ENCODE measurements at places on chromosomes 2 and 18.

DNA sequence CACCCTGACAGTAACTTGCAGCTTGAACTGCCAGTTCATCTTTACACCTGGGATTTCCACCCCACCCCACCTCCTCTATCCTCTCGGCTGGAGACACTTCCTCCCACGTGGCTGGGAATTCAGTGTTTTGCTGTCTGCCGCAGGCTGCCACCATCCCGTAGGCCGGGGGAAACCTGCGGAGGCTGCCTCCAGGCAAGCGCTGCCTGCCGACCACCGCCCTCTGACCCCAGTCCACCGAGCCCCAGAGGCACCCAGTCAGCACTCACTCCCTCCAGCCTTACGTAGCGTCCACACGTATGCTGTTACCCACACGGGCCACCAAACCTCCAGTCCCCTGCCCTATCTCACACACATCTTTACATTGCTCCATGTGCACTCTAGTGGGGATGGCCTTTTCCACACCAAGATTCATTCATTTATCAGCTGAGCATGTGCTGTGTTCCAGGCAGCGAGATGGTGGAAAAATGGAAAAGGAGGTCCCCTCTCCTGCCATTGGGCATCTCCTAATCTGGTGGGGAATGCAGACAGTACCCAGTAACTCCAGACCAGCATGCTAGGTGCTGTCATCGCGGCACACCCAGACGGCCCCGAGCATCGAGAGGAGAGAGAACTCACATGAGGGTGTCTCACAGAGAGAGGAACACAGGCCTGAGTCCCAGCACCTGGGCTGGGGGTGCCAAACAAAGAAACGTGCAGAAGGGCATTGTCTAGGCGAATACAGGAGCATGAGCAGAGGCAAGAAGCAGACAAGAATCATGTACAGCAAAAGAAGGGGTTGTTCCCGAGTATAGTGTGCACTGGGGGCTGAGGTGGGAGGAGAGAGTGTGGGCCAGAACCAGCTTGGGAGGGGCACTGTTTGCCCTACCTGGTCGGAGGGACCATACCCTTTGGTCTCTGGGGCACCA is 166.9 kb downstream of the SMAD7 start:
- DNase-seq = no peak

- no peak for DNase-seq
Observed at GRCh38 chr2:48016225-48017019, 110.1 kb upstream of the FBXO11 start.

- no peak for DNase-seq
Observed at GRCh38 chr2:22536133-22536532, 848.8 kb upstream of the KLHL29 start.

DNA sequence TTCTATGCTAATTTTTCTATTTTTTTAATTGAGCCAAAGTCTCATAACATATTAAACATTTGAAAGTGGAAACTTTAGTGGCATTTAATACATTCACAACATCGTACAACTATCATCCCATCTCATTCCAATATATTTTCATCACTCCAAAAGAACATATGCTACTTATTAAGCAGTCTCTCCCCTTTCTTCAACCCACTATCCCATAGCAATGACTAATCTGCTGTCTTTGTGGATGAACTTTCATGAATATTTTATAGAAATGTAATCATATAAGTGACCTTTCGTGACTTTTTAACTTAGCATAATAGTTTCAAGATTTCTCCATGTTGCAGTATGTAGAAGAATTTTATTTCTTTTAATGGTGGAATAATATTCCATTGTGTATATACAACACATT is 90.3 kb downstream of the CCDC178 start:
- no peak for DNase-seq

DNA sequence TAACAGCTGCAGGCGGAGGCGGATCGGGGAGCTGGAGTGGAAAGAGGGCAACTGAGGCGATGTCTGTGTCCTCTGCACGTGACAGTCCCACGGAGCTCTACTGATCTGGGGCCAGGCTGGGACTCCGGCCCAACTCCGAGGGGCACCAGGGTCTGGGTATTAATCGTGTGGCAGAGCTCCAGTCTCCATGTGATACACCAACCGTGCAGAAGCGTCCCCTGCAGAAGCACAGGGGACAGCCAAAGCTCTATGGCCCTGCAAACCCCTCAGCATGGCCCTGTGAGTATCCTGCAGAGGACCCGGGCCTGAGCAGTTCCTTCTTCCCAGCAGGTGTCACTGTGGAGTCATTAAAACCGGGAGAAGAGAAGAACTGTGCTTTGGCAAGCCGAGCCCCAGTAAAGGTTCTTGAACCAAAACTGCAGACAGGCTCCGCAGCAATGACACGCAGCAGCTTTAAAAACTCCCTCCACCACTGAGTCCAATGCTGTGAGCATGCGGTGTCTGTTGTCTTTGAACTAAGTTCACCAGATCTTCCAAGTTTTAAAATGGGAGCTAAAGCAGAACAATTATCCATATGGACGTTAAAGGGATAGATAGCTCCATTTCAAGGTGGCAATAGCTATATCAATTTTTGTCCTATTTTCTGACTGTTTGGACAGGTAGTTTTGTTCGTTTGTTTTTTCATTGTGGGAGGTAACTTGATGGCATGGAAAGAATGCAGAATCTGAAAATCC is 79.4 kb downstream of the TMEM182 start:
- peak; percentile 5 for DNase-seq

DNA sequence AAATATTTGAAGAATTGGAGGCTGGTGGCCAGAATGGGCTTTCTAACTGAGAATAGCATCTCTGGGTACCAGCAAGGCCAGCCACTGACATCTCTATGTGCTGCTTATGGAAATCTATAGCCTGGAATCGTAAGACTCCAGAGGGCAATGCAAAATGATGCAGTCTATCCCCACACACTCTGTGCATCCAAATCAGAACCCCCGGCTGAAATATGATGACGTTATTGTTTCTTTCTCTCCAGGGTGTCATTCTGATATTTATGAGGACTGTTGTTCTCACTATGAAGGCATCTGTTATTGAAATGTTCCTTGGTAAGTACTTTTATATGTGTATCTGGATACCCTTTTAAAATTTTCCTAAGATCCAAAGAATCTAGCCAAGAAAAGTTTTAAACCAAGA is 19.6 kb downstream of the VIT start:
- DNase-seq = no peak
